Muscle of arm (tissue), 14 donors: ENCODE measurements at places on chromosomes 12 and 14. TPM values are rescaled to one million over a fixed set of nuclear protein-coding genes. Genes with fewer than 3 reads are reported as not detected.

PTGER2 gene
- 0.37 TPM for polyA plus RNA-seq

TRIAP1 gene
- 21.6 TPM for polyA plus RNA-seq

FAM90A1 gene
- polyA plus RNA-seq, result 0.48 TPM

MORN3 gene
- polyA plus RNA-seq, result 0.18 TPM

- DNase-seq, result no peak
These were observed 243.9 kb downstream of the DIO2 start for GRCh38 chr14:79967453-79967852.

DNA sequence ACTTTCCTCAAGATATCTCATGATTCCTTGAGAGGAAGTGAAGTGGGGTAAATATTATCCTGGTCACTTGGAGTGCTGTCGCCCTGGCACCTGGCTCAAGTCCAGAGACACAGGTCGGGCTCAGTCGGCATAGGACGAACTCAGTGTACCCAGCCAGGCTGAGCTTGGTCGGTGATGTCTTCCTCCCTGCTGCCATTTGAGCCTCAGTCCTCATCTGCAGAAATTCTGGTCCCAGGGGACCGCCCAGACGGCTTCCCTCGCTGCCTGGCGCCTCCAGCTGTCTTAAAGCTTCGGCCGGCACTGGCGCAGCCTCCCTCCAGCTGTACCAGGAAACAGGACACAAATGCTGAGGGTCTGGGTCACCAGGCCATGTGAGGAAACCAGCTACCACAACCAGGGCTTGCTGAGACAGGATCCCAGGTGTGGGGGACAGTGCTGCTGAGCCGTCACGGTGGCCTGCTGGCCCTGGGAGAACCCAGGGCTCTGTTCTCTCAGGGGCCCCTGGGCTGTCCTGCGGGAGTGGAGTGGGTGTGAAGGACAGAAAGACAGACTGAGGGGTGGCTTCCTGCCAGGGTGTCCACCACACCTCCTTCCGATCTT lies 5.0 kb upstream of the KLC1 start:
- DNase-seq, result no peak

DNA sequence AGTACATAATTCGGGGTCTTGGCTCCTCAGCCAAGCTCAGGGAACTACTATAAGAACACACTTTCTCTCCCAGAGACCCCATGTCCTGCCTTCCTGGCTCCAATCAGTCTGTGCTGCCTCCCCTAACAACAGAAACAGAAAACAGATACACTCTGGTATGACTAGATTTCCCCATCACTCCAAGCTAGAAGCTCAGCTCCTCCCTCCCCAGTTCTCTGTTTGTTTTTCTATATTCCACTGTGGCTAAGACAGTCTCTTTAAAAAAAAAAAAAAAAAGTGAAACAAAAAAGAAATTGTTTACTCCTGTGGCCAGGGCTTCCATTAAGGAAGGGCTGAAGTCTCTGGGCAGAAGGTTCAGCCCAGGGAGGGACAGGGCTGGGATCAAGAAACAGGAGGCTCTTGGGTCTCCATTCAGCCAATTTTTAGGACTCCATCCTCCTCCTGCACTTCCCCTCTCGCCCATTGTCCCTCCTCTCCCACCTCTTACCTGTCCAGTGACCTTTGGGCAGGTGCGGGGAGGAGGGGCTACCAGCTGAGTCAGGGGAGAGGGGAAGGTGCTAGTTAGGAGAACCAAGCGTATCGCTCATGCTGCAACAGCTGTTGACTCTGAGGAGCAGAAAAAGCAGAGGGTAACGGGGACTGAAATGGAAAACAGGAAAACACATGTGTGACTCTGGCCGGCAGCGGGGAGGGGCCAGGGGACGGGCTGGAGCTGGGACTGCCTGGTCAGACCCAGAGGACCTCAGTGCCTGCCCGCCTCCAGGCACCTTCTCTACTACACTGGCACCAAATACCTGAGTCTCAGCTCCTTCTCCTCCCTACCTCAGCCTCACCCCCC lies 4.1 kb upstream of the SLC7A7 start:
- no peak for DNase-seq

DNA sequence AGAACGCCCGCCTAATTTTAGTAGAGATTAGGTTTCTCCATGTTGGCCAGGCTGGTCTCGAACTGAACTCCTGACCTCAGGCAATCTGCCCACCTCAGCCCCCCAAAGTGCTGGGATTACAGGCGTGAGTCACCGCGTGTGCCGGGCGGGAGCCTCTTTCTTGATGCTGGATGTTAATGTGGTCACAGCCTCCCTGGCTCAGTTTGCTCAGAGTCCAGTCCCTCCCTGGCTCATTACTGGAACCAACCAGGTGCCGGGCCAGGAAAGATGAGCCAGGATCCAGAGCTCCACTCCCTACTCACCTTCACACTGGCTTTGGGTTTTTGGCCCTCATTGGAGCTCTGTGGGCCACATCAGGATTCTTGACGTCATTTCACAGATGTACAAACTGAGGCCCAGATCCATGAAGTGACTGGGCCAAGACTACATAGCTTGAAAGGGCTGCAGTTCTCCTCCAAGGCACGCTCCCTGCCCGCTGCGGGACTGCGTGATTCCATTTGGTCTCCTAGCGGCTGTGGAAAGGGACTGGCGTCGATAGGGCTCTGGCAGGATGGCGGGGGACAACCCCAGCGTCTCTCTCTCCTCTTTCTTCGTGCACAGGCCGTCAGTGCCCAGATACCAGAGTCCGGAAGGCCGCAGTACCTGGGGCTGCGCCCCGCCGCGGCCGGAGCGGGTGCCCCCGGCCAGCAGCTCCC lies 5.1 kb upstream of the SHMT2 start:
- no peak for DNase-seq

- DNase-seq, result no peak
These were observed 145.8 kb downstream of the GRIN2B start for GRCh38 chr12:13835652-13836051.

DNA sequence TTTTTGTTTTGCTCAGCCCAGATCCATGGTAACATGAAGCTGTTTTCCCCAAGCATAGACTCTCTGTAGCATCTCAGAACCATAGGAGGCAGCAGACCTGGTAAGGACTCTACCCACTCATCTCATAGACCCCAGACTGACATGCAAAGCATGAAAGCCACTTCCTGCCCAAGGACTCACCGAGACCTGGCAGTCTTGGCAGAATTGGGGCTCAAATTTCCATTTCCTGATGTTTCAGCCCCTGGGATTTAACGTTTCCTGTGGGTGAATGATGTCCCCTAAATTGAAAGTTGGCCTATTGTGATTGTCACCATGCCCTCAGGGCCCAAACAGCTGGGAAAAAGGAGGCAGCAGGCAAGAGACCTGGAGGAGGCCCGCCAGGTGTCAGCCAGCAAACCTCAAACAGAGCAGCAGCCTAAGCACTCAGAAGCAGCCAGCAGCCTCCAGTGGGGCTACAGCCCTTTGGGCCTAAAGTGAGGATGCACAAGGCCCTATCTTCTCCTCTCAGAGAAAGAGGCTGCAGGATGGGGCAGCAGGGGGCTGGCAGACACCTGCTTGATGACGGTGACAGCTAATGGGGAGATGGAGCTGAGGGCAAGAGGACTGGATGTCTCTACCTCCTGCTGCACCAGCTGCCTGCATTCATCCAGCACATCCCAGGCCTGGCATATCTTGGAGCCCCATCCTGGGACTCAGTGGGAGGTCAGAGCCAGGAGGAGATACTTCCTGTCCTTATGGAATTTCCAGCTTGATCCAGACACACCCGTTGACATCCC lies 8.5 kb downstream of the KRT85 start:
- no peak for DNase-seq

- no peak for DNase-seq
These were observed 9.4 kb downstream of the CFAP251 start for GRCh38 chr12:121927813-121928212.

GRCh38 chr12:4270831-4271716 lies 2.5 kb upstream of the CCND2 start:
- peak; percentile 72 for DNase-seq

- DNase-seq, result no peak
These were observed 985.3 kb upstream of the FLRT2 start for GRCh38 chr14:84544486-84545131.

GRCh38 chr14:39447175-39447661 lies 15.0 kb upstream of the FBXO33 start:
- no peak for DNase-seq

- DNase-seq, result no peak
These were observed 553.7 kb upstream of the LMO3 start for GRCh38 chr12:17159506-17160300.

DNA sequence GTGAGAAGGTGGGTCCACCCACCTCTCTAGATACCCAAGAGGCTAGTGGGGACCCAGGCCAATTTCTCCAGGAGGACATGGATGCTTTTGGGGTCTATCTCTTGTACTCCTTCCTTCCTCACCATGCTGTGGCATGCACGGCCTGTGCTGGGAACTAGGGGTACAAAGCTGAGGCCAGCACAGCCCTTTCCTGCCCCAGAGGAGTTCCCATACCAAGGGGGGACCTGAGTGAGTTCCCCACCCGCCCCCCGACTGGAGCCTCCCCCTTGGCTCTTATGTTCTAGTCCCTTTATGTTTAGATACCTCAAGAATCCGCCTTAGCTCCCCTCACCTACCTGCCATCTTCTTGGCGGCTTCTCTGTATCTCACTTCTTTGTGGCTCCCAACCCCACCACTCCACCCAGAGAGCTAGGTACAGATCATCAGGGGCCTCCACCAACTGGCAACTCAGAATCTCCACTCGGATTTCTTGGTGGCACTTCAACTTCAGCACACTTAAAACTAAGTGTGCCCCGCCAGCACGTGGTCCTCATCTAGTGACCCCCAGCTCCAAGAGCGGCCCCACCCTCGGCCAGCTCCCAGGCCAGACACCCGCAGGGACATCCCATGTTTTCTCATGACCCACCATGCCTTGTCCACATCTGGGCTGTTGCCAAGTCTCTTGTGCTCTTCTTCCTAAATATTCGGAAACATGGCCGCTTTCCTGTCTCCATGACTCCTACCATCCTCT lies 115.2 kb upstream of the RTL1 start:
- DNase-seq, result no peak

DNA sequence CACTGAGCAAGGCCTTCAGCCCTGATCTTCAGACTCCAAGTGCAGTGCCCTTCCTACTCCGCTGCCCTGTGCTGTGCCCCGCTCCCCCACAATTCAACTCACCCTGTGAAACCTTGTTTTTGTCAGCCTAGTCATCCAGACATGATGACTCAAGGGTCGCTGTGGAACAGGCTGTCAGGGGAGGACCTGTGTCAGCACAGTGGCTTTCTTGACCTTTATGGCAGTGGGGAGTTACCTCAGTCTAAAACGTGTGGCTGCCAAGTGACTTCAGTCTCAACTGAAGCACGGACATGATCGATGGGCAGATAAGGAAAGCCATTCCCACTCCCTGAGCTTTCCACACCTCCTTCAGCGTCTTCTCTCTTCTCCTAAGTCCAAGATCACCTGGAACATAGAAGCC lies 16.3 kb upstream of the FLVCR2 start:
- no peak for DNase-seq
